Hippocampal formation (tissue), 2 donors: ENCODE measurements at places on chromosomes 2 and 18.

- DNase-seq: no peak
Observed at GRCh38 chr2:156695020-156695419, 258.8 kb downstream of the GPD2 start.

GRCh38 chr18:51185075-51185474 is 12.4 kb downstream of the MEX3C start:
- no peak for DNase-seq

GRCh38 chr2:177753682-177754491 is 318.7 kb downstream of the PDE11A start:
- peak; percentile 58 for DNase-seq

GRCh38 chr2:63855418-63856302 is 14.0 kb downstream of the UGP2 start:
- DNase-seq: no peak

DNA sequence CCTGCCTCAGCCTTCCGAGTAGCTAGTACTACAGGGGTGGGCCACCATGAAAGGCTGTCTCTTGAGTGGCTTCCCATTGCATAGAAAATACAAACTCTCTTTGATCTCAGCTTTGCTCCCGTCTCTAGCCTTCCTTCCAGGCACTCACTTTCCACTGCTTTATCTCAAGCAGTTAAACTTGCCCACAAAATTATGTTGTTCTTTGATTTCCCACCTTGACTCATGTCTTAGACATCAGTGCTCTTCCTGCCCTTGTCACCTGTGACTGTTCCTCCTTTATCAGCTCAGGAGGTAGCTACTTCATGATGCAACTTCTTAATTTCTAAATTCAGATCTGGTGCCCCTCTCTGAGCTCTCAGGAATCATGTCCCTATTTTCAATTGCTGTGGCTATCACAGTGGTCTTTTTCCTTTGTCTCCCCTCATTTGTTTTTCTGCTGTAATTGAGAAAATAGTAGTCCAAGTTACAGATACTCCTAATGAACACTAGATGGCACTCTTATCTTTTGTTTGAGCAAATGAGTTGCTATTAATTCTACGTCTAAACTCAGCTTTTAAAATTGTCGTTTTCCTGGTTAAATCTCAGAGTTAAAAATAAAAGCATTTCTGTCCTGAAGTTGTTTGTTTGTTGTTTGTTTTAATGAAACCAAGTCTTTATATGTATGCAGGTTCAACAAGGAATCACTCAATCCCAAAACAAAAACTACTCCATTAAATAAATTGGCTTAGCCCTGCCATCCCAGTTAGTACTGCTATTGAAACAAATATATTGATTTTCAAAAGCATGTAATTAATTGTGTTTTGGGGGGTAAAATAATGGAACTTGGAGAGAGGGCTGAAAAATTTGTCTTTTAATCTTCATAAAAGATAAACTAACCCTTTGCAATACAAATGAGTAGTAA is 46.9 kb upstream of the GREB1L start:
- DNase-seq: no peak

DNA sequence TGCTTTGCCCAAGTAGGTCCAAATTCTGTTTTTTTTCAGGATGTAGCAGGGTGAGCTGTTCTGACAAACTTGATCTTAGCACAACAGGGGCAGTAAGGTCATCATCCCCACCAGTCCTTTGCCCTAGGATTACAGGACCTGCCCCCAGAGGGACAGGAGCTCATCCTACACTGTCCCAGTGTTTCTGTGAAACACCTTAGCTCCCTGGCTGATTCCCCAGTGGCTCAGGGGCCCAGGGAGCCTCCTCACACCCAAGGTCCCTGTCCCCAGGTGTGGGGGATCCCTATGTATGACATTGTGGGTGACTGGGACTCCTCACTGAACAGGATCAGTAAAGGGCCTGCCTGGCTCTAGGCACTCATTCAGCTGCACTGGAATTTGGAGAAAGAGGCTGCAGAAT is 191.2 kb downstream of the ANKRD30B start:
- no peak for DNase-seq
